ENCODE measurements at places on chromosomes 11 and 22. TPM values are rescaled to one million over a fixed set of nuclear protein-coding genes. Genes with fewer than 3 reads are reported as not detected.

The GAB4 gene
- total RNA-seq: not detected

The LYVE1 gene
- not detected for total RNA-seq

The PDGFB gene
- 6.7 TPM for total RNA-seq

The PGR gene
- not detected for total RNA-seq

DNA sequence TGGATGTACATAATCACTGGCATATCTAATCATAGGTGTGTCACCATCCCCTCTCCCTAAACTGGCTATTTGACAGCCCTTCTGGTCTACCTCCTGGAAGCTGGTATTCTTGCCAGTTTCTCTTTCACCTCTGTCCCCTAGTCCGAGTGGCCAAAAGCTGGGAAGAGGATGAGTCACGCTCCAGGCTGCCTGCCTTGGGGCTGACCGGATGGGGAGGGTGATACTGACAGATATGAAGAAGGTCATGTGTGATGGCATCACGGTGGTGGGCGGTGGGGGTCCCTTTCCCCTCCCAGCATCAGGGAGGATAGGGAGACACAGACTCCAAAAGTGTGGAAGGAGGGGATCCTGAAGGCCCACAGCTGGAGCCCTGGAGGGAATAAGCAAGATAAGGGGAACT is 4.8 kb downstream of the OAF start:
- no peak for DNase-seq

GRCh38 chr22:46638601-46639431 is 18.6 kb downstream of the GRAMD4 start:
- DNase-seq: no peak

DNA sequence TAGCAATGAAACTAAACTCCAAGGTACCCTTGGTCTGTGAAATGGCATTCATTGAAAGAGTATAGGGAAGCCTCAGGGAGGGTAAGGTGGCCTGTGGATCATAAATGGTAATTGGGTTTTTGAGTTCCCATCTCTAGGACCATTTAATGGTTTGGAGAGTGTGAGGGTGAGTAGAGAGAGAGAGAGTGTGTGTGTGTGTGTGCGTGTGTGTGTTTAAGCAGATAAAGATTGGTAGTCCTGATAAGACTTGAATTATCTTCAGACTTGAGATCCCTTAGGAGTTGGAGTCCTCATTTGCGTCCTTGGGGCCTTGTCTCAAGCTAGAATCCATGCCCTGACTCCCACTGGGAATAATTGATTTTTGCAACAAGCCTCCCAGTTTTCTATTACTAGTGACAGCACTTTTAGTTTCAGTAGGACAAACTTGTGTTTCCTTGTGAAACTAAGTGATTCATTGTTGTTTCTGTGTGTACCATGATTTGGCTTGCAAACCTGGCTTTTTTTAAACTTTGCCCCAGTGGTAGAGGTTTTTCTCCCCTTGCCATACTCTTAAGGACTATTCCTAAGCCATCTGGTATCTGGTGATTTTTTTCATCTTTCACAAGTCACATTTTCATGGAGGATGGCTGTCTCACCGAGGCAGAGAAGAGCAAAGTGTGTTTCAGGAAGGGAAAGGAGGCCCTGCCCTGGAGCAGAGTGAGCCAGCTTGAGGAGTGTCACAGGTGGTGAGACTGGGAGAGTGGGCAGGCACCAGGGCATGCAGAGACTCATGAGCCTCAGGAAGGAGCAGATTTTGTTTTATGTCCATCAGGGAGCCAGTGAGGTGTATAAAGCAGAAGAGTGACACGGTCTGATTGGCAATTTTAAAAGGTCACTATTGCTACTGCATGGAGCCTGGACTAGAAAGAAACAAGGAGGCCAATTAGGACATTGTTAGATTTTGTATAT is 26.7 kb downstream of the ALKBH3 start:
- DNase-seq: no peak

DNA sequence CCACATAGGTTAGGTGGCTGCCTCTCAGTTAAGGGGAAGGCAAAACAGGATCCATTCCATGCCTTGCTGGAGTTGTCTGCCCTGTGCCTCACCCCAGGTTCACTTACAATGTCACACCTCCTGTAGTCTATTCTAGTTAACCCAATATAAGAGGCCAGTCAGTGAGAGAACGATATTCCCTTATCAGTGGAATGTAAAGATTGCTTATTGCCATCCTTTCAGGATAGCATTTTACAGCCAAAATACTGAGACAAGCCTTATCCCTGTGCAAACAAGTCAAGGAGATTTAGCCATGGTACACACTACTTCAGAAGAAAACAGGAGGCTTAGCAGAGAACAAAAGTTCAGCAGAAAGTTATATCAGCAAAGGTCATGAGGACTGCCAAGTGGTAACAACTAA is 5.5 kb downstream of the CYP2R1 start:
- no peak for DNase-seq

- no peak for DNase-seq
These were observed 5.4 kb downstream of the EMID1 start for GRCh38 chr22:29211066-29211465.

DNA sequence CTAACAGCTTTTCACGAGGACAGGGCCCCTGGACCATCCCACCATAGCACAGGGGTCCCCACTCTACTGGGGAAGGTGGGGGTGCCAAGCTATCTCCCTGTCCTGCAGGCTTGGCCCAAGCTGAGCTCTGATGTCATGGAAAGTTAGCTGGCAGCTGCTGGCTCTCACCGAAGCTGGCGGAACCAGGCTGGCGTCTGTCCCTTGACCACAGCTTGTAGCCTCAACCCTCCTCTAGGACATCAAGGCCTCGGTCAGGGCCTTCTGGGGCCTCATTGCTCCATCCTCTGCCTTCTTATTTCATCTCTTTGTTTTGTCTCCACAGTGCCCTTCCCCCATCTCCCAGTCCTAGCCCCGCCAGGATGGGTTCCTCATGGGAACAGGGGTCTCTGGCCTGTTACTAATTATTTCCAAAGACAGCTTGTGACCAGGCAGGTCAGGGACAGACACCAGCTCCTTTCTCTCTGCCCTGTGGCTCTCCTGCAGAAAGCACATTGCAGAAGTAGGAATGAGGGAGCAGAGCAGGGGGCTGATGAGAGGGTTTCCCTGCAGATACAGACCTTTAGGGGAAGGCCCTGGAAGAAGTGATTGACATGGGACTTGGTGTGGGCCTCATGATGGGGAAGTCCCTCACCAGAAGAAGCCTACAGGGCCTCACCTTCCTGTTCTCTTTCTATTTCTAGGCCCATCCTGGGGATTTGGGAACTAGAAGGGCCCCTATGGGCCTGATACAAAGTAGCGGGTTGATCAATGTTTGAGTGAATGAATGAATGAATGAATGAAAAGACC is 97.5 kb upstream of the ALX4 start:
- no peak for DNase-seq

DNA sequence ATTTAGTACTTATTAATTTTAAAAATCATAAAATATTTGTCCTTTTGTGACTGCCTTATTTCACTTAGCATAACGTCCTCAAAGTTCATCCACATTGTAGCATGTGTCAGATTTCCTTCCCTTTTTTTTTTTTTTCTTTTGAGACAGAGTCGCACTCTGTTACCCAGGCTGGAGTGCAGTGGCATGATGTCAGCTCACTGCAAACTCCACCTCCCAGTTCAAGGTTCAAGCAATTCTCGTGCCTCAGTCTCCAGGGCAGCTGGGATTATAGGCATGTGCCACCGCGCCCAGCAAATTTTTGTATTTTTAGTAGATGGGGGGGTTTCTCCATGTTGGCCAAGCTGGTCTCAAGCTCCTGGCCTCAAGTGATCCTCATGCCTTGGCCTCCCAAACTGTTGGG is 10.6 kb downstream of the RAB6A start:
- DNase-seq: no peak

GRCh38 chr22:23784215-23784732 is 2.5 kb upstream of the SMARCB1 start:
- no peak for DNase-seq

DNA sequence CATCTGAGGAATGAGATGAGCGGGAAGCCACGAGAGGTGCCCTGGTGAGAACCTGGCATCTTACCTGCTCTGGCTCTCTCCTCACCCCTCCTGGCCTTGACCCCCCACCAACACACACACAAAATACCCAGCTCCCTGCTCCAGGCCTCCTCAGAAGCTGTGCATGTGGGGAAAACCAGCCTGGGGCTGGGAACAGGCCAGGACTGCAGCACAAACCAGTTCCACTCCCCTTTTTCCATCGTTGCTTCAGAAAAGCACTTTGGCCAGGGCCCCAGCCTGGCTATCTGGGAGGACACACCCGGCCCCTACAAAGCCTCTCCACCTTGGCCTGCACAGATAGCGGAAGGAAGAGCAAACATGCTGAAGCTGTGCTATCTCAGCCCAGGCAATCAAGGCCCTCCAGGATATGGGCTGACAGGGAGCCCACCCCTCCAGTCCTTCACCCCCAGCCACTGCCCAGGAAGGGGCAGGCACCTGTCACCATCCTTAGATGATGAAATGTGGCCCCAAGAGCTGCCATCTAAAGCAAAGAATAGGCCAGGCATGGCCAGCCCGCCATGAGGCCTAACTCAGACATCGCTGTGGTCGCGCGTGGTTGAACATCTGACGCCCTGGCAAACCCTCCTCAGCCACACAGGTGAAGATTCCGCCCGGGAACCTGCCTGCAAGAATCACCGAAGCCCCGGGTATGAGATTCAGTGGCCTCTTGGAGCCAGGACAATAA is 35.4 kb downstream of the PISD start:
- DNase-seq: no peak

GRCh38 chr11:118910309-118911112 is 15.2 kb downstream of the BCL9L start:
- peak; percentile 60 for DNase-seq

DNA sequence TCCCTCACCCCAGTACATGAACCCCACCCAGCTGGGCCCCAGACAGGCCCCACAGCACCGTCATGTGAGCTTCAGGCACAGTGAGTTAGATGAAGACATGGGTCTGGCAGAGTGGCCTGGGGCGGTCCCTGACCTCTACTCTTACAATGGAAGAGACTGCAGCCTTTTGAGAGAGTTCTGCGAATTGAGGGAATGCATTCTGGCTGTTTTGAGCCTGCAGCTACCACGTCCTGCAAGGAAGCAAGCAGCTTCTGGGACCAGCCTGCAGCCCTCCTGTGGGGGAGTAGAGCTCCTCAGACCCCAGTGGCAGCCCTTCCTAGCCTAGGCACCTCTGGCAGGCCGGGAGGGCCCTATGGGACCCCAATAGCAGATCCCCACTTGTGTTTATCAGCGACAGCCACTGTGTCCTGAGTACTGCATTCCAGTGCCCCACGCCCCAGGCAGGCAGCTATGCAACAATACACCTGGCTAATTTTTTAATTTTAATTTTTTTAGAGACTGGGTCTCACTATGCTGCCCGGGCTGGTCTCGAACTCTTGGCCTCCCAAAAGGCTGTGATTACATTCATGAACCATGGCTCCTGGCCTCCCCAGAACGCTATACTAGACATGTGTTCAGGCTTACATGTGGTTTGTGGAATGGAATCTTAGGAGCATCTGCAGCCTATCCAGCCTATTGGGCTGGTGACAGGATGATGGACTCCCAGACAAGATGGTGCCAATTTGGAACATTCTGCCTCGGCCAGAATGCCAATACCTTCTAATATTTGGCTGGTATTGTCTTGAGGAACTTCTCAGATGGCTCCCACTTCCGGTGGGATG is 717 bp upstream of the SLC7A4 start:
- DNase-seq: no peak

DNA sequence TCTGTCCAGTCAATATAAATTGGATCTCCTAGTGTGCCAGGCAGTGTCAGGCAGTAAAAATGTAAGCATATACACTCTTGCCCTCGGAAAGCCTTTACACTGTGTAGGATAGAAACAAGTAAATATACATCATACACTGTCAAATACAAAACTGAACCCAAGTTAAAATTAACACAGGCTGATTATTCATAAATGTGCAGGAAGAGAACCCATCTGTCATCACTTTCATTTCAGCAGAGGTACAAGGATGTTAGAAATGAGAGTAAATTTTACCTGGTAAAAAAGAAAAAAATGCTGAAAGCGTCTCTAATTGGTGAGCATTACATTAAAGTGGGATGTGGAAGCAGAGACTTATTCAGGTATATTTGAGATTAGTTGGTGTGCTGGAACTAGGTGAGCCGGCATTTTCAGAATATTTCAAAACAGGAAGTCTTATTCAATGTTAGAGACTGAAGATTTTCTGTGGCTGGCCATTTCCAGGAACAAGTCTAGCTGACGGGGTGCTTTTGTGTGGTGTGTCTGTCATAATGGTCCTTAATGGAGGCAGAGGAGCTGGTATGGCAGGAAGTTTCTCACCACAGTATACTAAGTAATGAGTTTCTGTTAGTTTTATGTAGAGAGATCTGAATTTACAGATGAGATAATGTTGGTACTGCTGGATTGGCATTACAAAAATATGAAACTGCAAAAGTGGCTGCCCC is 192.6 kb downstream of the CASP12 start:
- DNase-seq: no peak

GRCh38 chr11:74321487-74322188 is 10.2 kb upstream of the P4HA3 start:
- DNase-seq: no peak

GRCh38 chr11:100543386-100543785 is 143.7 kb upstream of the ARHGAP42 start:
- DNase-seq: no peak

DNA sequence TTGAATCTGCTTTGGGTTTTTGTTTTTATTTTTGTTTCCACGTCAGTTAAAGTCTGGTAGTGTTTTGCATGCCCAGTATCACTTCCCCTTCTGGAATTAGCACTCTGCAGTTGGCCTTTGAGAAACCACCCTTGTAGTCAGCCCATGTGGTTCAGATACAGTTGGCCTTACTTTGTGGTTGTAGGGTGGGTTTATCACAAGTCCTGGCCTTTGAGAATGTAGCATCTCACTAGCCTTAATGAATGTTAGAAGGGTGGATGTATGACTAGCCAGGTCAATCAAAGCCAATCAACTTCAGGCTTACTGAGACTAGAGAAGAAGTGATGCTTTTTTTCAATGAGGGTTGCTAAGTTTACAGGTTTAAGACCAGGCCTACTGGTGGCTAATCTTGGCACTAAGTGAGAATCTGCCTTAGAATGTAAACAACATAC is 19.8 kb downstream of the ARL14EP start:
- no peak for DNase-seq

GRCh38 chr11:65857500-65857852 is 504 bp downstream of the CFL1 start:
- DNase-seq: peak; percentile 45

DNA sequence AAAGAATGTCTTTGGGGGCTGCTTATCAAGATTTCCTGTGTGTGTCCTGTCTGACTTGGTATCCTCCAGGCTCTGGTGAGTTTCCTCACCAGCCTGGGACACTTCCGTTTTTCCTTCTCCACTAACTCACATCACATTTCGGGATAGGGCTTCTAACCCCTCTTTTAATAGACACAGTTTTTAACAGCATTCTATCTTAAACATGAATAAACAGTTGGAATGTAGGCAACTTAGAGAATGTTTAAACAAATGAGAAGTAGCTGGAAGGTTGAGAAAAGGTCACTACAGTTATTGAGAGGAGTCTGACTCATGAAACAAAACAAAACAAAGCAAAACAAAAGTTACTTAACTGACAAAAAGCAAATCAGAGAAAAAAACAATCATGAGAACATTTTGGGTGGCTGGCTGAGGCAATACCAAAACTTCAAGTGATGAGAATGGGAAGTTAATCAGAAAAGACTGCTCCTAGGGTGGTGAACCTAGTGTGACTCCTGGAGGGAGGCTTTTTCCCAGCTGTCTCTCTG is 64.7 kb upstream of the CTSC start:
- no peak for DNase-seq

Measured in progenitor cell of endocrine pancreas (in vitro differentiated cells).